ENCODE measurements at places on chromosomes 11 and 22.

DNA sequence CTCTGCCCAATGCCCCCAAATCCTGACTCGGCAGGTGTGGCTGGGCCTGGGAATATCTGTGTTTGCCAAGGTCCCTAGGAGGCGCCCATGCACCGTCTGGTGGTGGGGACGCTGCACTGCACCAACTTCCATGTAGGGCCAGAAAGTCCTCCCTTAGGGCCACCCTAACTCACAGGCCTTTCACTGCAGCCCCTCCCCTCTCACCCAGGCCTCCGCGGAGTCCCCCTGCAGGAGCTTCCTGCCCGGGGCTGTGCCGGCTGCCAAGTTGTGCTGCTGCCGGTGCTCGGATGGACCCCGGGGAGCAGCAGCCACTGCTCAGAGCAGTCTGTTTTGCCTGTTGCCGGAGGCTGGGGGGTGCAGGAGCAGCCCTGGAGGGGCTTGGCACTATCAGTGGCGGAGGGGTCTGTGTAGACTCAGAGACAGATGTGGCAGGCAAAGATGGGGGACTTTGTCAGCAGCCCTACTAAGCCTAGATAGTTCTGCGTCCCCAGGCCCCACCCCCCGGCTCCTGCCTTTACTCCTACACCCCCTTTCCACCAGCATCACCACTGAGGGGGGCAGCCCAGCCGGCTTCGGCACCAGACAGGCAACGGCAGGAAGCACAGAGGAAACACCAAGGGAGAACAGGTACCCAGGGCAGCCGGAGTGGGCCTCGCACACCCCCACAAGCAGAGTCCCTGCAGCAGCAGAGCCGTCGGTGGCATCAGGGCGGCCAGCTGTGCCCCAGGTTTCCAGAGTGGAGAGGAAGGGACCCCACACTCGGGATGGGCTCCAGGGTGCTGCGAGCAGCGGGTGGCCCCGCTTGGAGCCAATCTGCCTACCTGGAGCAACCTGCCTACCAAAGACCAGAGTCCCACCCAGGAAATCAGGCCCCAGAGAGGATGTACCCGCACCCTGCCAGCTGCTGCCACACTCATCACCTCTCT is 124.3 kb downstream of the TRIM29 start:
- DNase-seq, result no peak

DNA sequence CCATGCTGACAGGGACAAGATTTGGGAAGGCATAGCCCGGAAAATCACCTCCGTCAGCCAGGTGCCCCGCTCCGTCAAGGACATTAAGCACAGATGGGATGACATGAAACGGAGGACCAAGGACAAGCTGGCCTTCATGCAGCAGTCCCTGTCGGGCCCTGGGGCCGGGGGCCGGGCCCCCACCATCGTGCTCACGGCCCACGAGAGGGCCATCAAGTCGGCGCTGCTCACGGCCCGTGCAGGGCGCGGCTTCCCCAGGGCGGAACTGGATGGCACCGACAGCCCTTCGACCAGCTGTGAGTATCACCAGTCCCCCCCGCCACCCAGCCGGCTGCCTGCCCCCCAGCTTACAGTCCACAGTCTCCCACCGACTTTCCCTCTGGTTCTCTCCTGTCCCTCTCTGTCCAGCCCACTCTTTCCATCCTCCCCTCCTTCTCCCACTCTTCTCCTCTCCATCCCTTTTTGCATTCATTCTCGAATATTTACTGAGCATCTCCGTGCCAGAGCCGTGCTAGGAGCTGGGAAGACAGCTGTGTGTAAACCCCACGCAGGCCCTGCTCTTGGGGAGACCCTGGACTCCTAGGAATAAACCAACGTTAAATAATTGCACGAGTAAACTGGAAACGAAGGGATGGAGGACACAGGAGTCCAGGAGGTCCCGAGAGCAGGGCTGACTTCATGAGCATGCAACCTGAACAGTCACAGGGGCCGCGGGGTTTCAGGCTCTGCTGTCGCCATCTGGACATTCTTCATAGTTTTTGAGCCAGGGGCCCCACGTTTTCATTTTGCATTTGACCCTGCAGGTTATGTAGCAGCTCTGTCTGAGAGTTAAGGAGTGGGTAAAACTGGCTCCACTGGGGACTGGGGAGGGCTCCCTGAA is 62.8 kb downstream of the PRDM11 start:
- DNase-seq, result no peak

DNA sequence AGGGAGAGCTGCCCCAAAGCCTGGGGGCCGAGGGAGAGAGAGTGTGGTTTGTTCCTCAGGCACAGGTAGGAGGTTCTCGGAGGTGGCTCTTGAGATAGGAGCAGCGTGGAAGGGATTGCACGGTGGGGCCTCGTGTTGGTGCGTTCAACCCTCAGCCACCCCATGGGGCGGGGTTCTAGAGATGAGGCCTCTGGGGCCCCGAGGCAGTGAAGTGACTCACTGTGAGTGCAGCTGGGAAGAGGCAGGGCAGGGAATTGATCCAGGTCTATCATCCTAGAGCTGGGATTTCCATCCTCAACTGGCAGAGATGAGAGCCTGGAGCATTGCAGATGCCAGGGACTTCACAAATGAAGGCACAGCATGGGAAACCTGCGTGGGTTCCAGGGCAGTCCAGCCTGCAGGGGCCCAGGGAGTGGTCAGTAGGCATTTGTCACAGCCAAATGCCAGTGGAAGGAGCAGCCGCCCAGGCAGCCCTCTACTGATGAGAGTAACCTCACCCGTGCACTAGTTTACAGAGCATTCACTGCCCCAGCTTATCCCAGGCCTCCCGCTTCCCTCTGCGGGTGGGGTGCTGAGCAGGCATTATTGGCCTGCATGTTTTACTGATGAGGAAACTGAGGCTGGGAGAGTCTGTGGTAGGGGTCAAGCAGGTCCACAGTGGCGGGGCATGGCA is 5.1 kb upstream of the SMARCB1 start:
- no peak for DNase-seq

GRCh38 chr11:74010306-74011300 is 1.7 kb upstream of the UCP3 start:
- no peak for DNase-seq

GRCh38 chr11:120335556-120335907 is 681 bp upstream of the ARHGEF12 start:
- peak; percentile 18 for DNase-seq

GRCh38 chr22:30127749-30128166 is 47.5 kb downstream of the HORMAD2 start:
- no peak for DNase-seq

GRCh38 chr11:117837070-117837776 is 12.7 kb upstream of the FXYD2 start:
- DNase-seq, result no peak

GRCh38 chr22:32780726-32781310 is 20.7 kb upstream of the TIMP3 start:
- DNase-seq, result no peak

DNA sequence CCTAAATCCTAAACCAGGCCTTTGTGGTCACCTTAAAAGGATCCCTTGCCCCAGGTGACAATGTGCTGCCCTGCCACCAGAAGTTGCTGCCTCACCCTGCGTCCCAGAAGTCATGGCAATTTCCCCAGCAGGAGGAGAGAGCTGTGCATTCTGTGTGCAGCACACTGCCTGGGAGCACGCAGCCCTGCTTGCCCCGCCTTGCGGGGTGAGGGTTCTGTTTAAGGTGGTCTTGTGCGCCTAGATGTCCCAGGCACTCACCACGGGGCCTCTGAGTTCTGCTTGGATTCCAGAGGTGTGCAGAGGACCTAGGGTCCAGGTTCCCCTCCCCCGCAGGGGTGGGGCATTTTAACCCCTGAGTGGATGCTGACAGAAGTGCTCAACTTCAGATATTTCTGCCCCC is 95.0 kb downstream of the GRAMD1B start:
- DNase-seq, result no peak

- DNase-seq, result no peak
Measured at GRCh38 chr22:48827268-48827846, 1000.3 kb downstream of the BRD1 start.

DNA sequence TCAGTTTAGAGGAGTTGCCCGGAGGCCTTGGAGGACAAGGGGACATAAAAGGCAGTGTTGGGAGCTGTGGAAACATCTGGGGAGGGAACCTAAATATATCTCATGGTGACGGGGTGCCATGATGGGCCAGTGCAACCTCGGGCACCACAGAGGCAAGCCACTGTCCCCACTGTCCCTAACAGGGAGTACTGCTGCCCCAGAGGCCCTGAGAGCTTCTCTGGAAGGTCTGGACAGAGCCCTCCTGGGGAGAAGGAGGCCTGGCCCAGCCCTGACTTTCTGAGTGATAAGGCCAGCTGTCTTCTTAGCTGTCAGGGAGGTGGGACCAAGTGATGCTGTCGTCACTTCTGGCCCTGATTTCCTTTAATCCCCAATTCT is 5.5 kb upstream of the P2RY6 start:
- no peak for DNase-seq

- no peak for DNase-seq
Measured at GRCh38 chr11:10633261-10633660, 60.3 kb downstream of the IRAG1 start.

DNA sequence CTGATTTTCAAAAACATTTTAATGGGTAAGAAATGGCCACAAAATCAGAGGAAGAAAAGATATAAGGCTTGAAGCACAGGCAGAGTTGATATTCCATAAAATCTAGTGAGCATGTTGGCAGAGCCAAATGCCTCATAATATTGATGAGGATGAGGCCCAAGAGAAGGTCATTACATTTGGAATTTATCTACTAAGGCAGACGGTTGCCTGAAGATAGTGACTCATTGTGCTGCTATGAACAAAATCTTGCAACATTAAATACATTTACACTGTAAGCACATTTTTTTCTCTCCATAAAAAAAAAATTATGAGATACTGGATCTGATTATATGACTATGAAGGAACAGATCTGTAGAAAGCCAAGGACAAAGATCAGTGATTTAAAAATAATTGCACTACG is 881.4 kb upstream of the CHORDC1 start:
- no peak for DNase-seq

- DNase-seq, result no peak
Measured at GRCh38 chr11:115199481-115200069, 304.6 kb downstream of the CADM1 start.

DNA sequence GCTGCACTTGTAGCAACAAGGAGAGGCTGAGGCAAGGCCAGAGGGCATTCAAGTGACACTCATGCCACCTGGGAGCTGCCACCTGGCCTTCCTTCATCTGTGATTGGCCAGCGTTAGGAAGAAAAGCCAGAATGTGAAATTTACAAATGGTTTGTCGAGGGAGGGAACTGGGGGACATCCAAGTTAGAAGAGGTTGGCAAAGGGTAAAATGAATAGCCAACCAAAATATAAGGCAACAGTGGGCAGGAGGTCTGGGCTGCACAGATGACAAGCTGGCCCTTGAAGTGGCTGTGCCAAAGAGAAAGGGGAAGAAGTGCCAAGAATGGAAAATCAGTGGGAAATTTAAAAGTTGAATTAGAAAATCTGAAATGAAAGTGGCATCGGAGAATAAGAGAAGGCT is 221.4 kb downstream of the C11orf91 start:
- DNase-seq, result no peak

DNA sequence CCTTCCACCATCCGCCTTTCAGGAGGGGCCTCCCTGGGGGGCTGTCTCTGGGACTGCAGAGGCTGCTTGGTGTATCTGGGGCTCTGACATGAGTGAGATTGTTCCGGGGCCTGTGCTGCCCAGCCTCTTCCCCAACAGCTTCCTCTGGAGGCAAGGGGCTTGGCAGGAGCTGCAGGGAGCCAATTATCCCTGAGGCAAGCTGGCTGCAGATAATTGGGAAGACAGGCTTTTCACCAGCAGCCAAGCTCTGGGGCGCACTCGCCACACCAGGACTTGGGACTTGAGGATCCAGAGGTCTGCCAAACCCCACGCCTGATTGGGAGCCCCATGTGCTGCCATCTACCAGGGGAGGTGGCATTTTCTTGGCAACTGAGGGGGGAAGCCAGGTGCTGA is 15.6 kb upstream of the RTN4R start:
- no peak for DNase-seq

DNA sequence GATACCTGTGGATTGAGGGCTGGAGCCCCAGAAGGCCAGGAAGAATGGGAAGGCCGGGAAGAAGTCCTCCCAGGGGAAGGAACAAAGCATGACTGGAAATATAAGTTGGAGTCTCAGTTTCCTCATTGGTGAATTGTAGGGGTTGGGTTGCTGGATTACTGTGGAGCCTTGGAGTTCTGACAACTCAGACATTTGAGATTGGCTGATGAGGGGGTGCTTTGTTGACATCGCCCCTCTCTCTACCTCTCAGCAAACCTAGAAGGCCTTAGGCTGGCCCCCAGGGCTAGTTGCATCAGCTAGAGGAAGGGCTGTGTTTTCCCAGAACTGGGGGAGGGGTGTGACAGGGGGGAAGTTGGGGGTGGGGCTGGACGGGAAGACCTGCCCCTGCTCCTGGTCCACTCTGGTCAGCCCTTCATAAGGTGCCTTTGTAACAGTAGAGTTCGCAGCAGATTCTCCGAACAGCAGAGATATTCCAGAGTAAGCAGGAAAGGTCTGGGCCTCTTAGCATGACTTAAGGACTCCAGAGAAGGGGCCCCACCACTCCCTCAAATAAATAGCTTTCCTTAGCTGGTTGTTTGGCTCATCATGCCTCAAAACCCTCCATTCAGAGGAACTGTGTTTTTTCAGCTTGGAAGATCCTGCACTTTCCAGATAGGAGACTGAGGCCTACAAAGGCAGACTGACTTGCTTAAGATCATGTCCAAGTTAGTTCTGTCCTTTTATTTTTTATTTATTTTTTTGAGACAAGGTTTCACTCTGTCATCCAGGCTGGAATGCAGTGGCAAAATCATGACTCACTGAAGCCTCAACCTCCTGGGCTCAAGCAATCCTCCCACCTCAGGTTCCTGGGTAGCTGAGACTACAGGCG is 12.5 kb upstream of the THRSP start:
- no peak for DNase-seq

DNA sequence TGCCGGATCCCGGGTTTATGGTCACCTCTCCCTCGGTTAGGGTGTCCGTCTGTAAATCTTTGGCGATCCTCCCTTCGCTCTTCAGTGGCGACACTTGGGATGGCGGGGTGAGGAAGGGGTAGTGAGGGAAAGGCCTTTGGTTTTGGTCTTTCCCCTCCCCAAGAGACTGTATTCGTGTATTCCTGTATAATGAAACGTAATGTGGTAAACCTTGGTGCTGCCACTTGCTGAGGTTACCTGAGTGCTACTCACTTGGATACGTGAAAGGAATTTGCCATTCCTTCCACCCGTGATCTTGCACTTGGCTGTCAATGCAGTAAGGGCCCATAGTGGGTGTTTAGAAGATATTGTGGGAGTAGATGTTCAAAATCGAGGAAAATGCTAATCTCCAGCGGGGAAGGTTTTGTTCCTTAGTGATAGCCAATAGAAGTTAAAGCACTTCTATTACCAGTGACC is 578 bp upstream of the NUP160 start:
- DNase-seq, result no peak

- no peak for DNase-seq
Measured at GRCh38 chr11:61923166-61924063, 6.0 kb upstream of the RAB3IL1 start.

DNA sequence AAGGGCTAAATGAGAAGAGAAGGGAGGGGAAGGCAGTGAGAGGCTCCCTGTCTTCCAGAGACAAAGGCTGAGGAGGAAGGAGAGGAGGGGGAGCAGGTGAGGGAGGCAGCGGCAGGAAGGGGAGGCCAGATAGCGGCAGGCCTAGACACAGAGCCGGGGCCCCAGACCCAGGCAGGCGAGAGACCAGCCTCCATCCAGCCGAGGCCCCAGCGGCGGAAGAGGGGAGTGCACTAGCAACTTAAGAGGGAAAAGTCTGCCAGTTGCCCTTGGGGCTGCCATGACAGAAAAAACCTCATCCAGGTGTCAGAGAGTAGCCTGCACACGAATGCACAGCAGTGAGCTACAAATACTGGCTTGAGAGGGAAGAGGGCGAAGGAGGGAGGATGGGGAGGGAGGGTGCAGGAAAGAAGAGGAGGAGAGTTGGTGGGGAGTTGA is 46.7 kb downstream of the IGLL1 start:
- no peak for DNase-seq

GRCh38 chr11:44528103-44528502 is 37.4 kb upstream of the CD82 start:
- no peak for DNase-seq
